Upper lobe of right lung (tissue), 1 donor: ENCODE measurements at places on chromosomes 2 and 18. TPM values are rescaled to one million over a fixed set of nuclear protein-coding genes. Genes with fewer than 3 reads are reported as not detected.
A peak's percentile ranks its signal among the peaks of the same experiment; 100 is the strongest.

The ZNF396 gene
- total RNA-seq = 3.1 TPM

- DNase-seq = peak; percentile 49
- no peak overlapping the region for H3K27ac ChIP-seq
- no peaks in the 10 kb centered on the region for H3K36me3 ChIP-seq
Measured at GRCh38 chr2:3639653-3640052, 18.3 kb upstream of the ALLC start.

The SP5 gene
- total RNA-seq = 2.5 TPM

DNA sequence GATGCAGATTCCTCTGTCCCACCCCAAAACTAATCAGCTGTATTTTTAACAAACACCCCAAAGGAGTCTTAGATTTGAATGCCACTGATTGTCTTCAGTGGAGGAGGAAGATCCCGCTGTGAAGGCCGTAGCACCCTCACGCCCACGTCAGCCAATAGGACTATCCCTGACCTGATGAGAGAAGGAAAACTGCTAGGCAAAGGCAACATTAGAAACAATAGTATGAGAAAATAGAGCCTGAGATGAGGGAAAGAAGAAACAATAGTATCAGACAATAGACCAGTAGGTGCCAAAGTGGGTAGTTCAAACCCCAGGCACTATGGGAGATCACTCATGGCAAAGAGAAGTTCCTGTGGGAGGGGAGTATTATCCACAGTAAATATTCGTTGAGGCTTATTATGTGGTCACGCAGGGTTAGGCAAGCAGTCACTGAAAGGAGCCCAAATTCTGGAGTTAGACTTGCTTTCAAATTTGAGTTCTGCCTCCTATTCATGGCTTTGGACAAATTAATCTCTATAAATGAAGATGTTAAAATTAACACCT, 2.8 kb downstream of the PCBP1 start:
- no peaks in the 10 kb centered on the region for H3K27me3 ChIP-seq
- peak overlapping the region; percentile 100 for H3K27ac ChIP-seq
- H3K4me3 ChIP-seq = peak overlapping the region; percentile 94
- H3K36me3 ChIP-seq = peaks cover 14% of the 10 kb centered on the region

GRCh38 chr2:15177103-15177502, 384.0 kb downstream of the NBAS start:
- no peaks in the 10 kb centered on the region for H3K27me3 ChIP-seq
- H3K27ac ChIP-seq = no peak overlapping the region
- no peak for DNase-seq
- no peaks in the 10 kb centered on the region for H3K36me3 ChIP-seq
- no peak overlapping the region for H3K4me3 ChIP-seq
- no peaks in the 10 kb centered on the region for H3K4me1 ChIP-seq

The TUBA4B gene
- total RNA-seq = not detected

DNA sequence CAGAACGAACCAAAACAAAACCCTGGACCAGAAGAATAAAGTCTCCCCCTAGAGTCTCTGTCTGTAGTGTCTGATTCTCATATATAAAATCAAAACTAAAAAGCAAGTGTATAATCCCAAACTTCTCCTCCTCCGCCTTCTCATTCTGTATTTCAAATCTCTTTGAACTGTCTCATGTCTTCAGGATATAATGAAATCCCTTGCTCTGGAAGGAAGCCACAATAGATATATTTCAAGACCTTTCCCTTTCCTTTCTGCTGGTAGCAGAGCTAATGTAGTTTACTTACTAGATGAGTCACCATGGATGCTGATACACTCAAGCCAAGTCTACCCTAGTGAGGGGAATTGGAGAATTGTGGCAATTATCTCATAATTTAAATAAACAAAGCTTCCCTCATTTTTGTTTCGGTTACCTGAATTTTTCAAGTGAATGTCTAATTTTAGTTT, 33.5 kb upstream of the CCDC93 start:
- H3K36me3 ChIP-seq = no peaks in the 10 kb centered on the region
- H3K4me1 ChIP-seq = peaks cover 8% of the 10 kb centered on the region
- H3K27ac ChIP-seq = no peak overlapping the region
- H3K27me3 ChIP-seq = peaks cover 19% of the 10 kb centered on the region
- DNase-seq = no peak
- no peak overlapping the region for H3K4me3 ChIP-seq

- no peak overlapping the region for H3K27ac ChIP-seq
- peaks cover 32% of the 10 kb centered on the region for H3K4me1 ChIP-seq
- H3K27me3 ChIP-seq = no peaks in the 10 kb centered on the region
- no peaks in the 10 kb centered on the region for H3K36me3 ChIP-seq
Measured at GRCh38 chr2:120224735-120225548, 1.7 kb upstream of the TMEM185B start.

DNA sequence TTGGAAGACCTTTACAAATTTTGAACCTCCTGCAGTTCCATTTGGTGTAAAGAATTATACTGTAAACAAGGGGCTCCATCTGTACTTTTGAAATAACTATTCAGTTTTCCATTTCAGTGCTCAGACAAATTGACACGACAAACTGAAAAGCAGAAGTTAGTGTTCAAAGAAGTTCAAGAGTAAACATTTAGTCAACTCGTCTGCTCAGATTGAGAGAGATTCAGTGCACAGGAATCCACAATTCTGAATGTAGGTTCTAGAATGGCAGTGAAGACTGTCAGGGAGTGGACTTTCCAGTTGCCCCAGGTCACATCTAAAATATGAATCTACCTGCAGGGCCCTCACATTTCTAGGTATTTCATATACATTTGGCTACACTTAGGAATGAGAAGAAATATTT, 322.3 kb upstream of the TCF4 start:
- no peak for DNase-seq
- H3K4me3 ChIP-seq = no peak overlapping the region
- H3K4me1 ChIP-seq = no peaks in the 10 kb centered on the region
- no peak overlapping the region for H3K27ac ChIP-seq

GRCh38 chr2:164651361-164651760, 30.1 kb upstream of the GRB14 start:
- H3K4me1 ChIP-seq = no peaks in the 10 kb centered on the region
- no peak for DNase-seq
- H3K4me3 ChIP-seq = no peak overlapping the region
- no peaks in the 10 kb centered on the region for H3K27me3 ChIP-seq
- no peak overlapping the region for H3K27ac ChIP-seq
- H3K36me3 ChIP-seq = no peaks in the 10 kb centered on the region

GRCh38 chr2:177622521-177622920, 229.9 kb downstream of the AGPS start:
- H3K27me3 ChIP-seq = peaks cover 4% of the 10 kb centered on the region
- no peak overlapping the region for H3K4me3 ChIP-seq
- peaks cover 8% of the 10 kb centered on the region for H3K4me1 ChIP-seq
- no peak overlapping the region for H3K27ac ChIP-seq

DNA sequence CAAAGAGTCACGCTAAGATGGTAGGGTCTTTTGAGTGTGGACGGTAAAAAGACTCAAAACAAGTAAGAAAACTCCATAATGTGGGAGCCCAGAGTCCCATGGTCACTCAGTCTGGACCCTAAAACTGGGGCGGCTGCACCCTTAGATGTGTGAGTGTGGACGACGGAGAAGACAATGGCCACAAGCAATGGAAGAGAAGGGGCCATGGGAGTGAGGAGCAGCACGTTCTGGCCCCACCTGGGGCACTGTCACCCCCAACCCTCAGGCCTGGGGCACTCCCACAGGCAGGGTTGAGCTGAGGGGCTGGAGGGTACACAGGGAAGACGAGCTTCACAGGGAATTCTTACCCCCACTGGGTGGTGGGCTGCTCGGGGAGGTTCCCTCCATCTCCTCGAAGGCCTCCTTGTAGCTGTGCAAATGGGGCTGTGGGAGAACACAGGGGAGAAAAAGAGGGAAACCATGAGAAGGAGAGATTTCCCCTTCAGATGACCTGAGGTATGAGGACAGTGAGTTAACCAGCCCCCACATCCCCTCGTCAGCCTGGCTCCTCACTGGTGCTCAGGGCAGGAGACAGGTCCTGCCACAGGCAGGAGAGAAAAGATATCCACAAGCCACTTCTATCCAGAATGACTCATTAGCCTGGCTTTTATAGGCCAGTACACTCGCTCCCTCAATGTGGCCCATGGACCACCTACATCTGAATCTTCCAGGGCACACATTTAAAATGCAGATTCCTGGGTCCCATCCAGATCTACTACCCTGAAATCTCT, 167.9 kb downstream of the TNS1 start:
- H3K36me3 ChIP-seq = peaks cover 67% of the 10 kb centered on the region
- no peak overlapping the region for H3K4me3 ChIP-seq
- H3K4me1 ChIP-seq = peaks cover 46% of the 10 kb centered on the region
- no peaks in the 10 kb centered on the region for H3K27me3 ChIP-seq
